ENCODE measurements at places on chromosomes 7 and 10.

- no peak for DNase-seq
Measured at GRCh38 chr7:148590471-148590870, at the start of gene C7orf33. Gene C7orf33 (plus strand): TSS chr7:148590766. CDS start chr7:148590926, 160 bp downstream.

- no peak for DNase-seq
Measured at GRCh38 chr10:110258542-110258941, 46.2 kb downstream of the SMNDC1 start.

DNA sequence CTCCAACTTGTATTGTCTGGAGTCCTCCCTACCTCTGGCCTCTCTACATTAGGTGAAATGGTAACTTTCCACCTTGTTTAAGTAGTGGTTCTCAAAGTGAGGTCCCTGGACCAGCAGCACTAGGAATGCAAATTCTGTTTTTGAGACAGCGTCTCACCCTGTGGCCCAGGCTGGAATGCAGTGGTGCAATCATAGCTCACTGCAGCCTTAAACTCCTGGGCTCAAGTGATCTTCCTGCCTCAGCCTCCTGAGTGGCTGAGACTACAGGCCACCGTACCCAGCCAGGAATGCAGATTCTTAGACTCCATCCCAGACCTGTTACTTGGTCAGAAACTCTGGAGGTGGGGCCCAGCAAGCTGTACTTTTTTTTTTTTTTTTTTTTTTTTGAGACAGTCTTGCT is 6.8 kb upstream of the TBL2 start:
- DNase-seq, result no peak

DNA sequence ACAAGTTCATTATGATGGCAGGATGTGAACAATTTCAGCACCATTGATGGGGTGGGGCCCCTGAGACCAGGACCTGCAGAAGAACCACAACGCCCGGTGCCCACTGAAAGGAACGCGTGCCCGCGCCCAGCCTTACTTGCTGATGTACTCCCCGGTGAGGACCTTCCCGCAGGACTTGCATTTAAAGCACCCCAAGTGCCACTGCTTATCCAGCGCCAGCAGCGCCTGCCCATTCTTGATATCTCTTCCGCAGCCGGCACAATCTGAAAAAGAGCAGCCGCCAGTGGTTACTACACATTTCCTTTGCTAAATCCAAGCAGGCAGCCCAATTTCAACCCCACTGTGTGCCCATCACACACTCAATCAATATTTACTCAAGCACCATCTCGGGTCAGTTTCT is 110.6 kb downstream of the ABLIM1 start:
- DNase-seq, result no peak

- DNase-seq, result no peak
Measured at GRCh38 chr10:97916586-97916985, 66.9 kb downstream of the GOLGA7B start.
